ENCODE measurements at places on chromosomes 3 and 15.

GRCh38 chr3:16663854-16664712 is 58.9 kb upstream of the DAZL start:
- no peak for DNase-seq

GRCh38 chr3:128399221-128399915 is 67.3 kb downstream of the DNAJB8 start:
- DNase-seq, result no peak

DNA sequence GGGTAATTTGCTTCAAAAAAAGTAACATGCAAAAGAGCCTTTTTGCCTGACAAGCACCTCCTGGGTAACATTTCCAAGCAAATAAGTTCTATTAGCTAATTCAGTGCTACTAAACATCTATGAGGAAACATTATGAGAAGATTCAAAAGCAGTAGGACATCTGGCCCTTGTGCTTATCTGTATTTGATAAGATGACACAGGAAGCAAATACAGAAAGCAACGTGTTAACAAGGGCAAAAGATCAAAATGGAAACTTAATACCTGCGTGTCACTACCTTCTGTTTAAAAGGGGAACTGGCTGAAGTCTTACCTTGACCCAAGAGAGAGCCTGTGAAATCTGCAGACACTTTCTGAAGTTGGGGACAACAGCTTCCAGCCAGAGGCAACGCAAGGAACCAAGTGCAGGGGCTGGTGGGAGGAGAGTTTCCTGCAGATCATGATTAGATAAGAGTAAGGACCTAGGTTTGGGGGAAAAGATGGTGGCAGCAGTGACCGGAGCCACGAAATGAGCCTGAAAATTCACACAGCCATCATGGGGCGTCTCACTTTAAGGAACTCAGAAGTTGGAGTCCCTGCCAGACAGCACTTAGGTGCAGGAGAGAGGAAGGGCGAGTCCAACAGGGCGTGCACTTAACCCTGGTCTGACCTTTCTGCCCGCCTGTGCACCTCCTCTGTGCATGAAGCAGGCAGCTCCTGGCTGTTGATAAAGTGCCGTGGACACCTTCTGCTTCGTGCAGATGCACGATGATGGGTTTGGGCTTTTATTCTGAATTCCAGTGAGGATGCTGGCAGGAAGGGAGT is 153.6 kb upstream of the BHLHE40 start:
- no peak for DNase-seq

DNA sequence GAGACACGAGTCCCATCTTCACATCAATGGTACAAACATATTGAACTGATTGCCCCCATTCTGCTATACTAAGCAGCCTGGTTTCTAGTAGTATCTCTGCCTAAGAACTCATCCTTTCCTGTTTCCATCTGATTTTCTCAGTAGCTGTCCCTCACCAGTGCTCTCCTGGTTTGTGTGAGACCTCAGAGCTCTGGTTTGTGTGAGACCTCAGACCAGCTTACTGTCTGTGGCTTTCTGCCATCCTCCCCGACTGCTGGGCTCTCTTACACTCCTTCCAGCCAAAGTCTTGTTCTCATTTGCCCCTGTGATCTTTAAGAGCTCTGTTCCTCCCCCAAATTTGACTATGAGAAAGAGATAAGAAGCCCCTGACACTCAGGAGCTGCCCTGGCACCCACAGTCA is 41.1 kb upstream of the NEDD4 start:
- DNase-seq, result no peak

DNA sequence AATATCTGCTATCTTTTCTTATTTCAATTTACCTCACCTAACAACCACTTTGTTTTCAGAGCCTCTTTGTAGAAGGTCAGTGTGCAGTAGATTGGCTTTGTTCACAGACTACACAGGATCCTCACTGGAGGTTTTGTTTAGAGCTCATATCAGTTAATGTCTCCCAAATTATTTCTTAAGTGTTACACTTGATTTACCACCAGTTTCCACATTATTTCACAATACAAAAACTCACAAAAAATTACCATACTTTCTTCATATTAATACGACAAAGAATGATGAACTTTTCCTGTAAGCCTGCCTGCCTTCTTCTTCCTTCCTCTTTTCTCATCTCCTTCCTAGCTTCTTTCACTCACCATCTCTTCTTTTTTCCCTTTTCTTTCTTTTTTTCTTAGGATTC is 133.3 kb downstream of the ALCAM start:
- no peak for DNase-seq

- no peak for DNase-seq
Measured at GRCh38 chr15:56739964-56740640, 6.8 kb upstream of the ZNF280D start.

DNA sequence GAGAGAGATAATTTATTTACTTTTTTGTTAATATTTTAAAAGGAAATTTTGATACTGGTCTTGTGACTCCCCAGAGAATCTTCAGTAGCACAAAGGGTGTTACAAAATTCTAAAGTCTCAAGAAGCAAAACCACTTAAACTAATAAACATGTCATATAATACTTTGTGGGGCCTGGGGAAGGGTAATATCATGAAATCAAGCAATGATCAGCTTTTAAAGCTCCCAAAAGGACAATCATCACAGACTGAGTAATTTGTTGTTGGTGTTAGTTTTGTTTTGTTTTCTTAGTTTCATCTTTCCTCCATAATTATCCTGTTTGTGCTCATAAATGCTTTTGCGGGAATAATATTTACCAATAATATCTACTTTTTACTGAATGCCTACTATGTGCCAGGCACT is 55.0 kb downstream of the TMEM212 start:
- DNase-seq, result no peak

Measured in activated CD4-positive, alpha-beta T cell treated with anti-CD3 and anti-CD28 coated beads for 1 hour (primary cell).